ENCODE measurements at places on chromosomes 5 and 9. TPM values are rescaled to one million over a fixed set of nuclear protein-coding genes. Genes with fewer than 3 reads are reported as not detected.
A peak's percentile ranks its signal among the peaks of the same experiment; 100 is the strongest.

GRCh38 chr5:67200809-67201562 lies 4.4 kb upstream of the CD180 start:
- no peak for DNase-seq
- H3K27ac ChIP-seq = no peak overlapping the region
- H3K4me3 ChIP-seq = no peak overlapping the region
- no peaks in the 10 kb centered on the region for H3K27me3 ChIP-seq

- H3K27ac ChIP-seq = no peak overlapping the region
- no peaks in the 10 kb centered on the region for H3K36me3 ChIP-seq
- H3K4me3 ChIP-seq = no peak overlapping the region
- no peaks in the 10 kb centered on the region for H3K27me3 ChIP-seq
- H3K4me1 ChIP-seq = peaks cover 5% of the 10 kb centered on the region
These were observed 81.5 kb downstream of the GALNT10 start for GRCh38 chr5:154271936-154272514.

DNA sequence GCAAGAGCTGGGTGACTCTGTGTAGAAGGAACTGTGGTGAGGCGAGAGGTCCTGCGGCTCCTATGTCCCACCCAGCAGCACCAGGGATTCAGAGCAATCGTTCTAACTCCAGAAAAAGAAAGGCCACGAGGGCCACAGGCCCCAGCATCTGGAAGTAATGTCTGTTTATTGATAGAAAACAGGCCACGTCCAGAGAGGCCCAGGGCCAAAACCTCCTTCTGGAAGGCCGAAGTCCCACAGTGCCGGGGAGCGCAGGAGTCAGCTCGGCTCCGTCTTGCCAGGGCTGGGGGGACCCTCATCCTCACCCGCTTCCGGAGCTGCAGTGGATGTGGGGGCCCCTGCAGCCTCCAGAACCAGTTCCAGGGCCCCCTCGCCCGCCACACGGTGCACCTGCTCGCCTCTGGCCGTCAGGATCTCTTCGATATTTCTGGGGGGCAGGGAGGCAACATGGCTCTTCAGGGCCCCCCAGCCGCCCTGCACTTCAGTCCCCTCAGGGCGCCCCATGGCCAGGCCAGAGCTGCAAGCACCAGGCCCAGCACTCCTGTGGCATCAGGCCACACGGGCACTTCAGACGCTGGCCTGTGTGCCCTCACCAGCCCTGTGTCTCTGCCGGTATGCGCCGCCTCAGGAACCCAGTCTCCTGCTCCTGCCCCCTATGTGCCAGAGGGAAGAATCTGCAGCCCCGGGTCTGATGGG lies 1.6 kb downstream of the DNLZ start:
- H3K27me3 ChIP-seq = no peaks in the 10 kb centered on the region
- H3K4me3 ChIP-seq = no peak overlapping the region
- H3K36me3 ChIP-seq = no peaks in the 10 kb centered on the region
- no peak for DNase-seq
- H3K4me1 ChIP-seq = no peaks in the 10 kb centered on the region

GRCh38 chr9:129412814-129413536 lies 207.9 kb downstream of the C9orf50 start:
- H3K4me1 ChIP-seq = no peaks in the 10 kb centered on the region
- peak overlapping the region; percentile 73 for H3K4me3 ChIP-seq
- no peak overlapping the region for H3K27ac ChIP-seq
- no peak for DNase-seq

DNA sequence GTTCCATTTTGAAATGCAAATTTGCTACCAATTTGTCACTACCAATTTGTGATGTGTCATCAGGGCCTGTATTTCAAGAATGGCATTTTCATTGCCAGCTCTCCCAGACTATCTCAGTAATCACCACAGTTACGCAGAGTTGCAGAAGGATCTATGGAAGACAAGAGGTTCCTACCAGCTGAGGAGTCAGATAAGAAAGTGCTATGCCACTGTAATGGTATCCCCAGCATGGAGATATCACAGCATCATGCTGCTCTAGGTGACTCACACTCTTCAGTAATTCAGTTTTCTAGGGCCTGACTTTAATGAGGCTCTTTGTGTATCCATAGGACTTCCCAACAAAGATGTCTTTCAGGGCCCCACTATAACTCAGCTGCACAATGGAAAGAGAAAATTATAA lies 490.3 kb downstream of the ARHGEF28 start:
- H3K27ac ChIP-seq = no peak overlapping the region
- no peak for DNase-seq
- no peaks in the 10 kb centered on the region for H3K27me3 ChIP-seq
- no peak overlapping the region for H3K4me3 ChIP-seq
- H3K4me1 ChIP-seq = no peaks in the 10 kb centered on the region

DNA sequence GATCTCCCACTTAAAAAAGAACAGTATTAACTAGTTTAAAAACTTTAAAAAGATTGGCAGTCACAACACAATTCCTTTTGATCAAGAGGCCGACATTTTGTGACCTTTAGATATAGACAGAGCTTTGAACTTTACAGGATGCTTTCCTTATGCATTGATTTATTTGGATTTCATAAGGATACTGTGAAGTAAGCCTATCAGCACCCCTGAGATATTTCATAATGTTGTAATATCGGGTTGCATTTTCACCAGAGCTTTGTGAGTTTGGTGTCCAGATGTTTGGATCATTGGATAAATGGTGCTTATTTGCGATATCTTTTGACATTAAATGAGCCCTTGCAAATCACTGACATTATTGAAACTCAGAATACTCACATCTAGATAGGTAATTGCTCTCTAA lies 7.7 kb downstream of the PALM2AKAP2 start:
- no peaks in the 10 kb centered on the region for H3K27me3 ChIP-seq
- DNase-seq = no peak
- no peak overlapping the region for H3K4me3 ChIP-seq
- no peak overlapping the region for H3K27ac ChIP-seq
- H3K4me1 ChIP-seq = no peaks in the 10 kb centered on the region
- H3K36me3 ChIP-seq = no peaks in the 10 kb centered on the region

DNA sequence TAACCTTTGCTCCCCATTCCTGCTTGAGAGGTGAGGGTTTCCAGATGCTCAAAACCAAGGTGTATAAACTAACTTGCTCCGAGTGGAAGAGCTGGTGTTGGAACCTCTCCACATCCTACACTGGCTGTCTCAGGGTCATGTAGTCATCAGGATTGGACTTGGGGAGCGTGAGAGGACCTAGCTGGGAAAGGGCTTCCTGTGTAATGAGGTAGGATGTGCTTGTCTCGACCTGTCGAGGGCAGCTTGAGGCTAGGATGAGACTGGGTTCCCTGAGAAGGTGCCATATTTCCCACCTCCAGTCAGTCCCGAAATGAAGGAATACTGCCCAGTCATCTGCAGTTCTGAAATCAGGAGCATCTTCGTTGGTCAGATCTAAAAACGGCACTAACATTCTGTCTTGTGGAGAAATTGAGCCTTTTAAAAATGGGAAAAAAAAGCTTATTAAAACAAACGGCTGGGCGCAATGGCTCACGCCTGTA lies 1.3 kb downstream of the CCNI2 start:
- H3K36me3 ChIP-seq = no peaks in the 10 kb centered on the region
- peaks cover 16% of the 10 kb centered on the region for H3K27me3 ChIP-seq
- no peak overlapping the region for H3K27ac ChIP-seq
- DNase-seq = no peak
- no peaks in the 10 kb centered on the region for H3K4me1 ChIP-seq

DNA sequence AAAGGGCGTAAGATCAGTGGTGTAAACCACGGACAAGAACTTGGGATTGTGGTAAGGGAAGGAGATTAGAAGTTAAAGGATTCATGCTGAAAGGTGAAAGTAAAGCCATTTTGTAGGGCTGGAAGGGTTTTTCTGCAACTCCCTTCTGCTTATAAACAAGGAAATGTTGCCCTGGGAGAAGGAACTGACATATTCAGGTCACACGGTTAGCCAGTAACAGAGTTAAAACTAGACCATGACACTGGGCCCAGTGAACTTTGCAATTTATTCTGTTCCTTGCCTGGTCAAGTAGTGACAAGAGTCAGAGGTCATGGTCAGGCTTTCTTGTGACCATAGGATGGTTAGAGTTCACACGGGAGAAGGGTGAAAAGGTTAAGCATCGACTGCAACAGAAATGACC lies 323.3 kb downstream of the DMRT2 start:
- no peak for DNase-seq
- no peaks in the 10 kb centered on the region for H3K36me3 ChIP-seq
- no peaks in the 10 kb centered on the region for H3K27me3 ChIP-seq

DNA sequence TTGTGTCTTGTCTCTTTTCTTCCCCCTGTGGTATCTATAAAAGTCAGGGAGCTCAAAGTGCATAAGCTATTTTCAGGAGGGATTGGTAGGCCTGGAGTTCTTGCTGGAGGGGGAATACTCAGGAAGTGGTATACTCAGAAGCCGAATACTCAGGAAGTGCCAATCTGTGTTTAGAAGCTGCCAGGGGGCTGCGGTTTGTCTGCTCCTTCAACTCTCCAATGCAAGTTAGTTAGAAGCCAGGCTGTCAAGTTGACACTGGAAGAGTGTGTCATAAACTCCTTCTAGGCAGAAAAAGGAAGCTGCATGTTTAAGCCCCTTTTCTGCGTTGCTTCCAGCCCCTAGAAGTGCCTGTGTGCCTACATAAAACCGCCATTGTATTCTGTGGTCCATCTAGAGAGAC lies 366.5 kb downstream of the TAF11L14 start:
- H3K4me1 ChIP-seq = no peaks in the 10 kb centered on the region
- no peak overlapping the region for H3K27ac ChIP-seq
- DNase-seq = no peak
- H3K36me3 ChIP-seq = no peaks in the 10 kb centered on the region
- no peaks in the 10 kb centered on the region for H3K27me3 ChIP-seq

- H3K4me1 ChIP-seq = no peaks in the 10 kb centered on the region
- H3K27ac ChIP-seq = no peak overlapping the region
- no peaks in the 10 kb centered on the region for H3K27me3 ChIP-seq
- DNase-seq = no peak
- H3K36me3 ChIP-seq = no peaks in the 10 kb centered on the region
These were observed 33.4 kb upstream of the AGXT2 start for GRCh38 chr5:35081134-35081533.

- no peak overlapping the region for H3K27ac ChIP-seq
- no peaks in the 10 kb centered on the region for H3K4me1 ChIP-seq
These were observed 157.0 kb upstream of the RASEF start for GRCh38 chr9:83219924-83220438.

- no peaks in the 10 kb centered on the region for H3K27me3 ChIP-seq
- H3K27ac ChIP-seq = no peak overlapping the region
- H3K4me1 ChIP-seq = no peaks in the 10 kb centered on the region
- no peaks in the 10 kb centered on the region for H3K36me3 ChIP-seq
- H3K4me3 ChIP-seq = no peak overlapping the region
- no peak for DNase-seq
These were observed 39.6 kb downstream of the NRG2 start for GRCh38 chr5:140003519-140003918.

GRCh38 chr9:72038408-72038807 lies 22.0 kb downstream of the C9orf57 start:
- H3K27ac ChIP-seq = no peak overlapping the region
- H3K36me3 ChIP-seq = no peaks in the 10 kb centered on the region

DNA sequence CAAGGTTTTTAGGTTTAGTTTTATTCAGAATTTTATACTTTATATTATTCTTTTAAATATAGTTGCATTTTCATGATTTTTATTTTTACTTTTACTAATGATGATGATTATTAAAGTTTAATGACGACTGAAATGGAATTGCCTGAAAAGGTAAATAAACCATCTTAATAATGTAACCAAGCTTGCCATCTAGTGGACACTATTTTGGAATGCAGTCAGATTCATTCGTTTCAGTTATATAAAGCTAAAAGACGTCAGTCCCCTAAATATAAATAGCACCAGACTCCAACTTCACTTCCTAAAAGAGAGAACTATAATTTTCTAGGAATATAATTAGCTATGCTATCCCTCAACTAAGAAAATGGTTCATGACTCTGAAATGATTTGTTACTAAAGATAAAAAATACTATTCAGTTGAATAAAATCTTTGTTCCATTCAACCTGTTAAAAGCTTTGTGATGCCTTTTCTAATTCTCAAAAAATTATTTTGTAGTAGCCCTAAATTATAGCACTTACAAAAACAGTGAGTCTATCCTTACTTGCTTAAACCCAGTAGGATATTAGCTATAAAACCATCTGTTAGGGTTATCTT lies 19.9 kb downstream of the ABITRAM start:
- no peak for DNase-seq
- peaks cover 9% of the 10 kb centered on the region for H3K36me3 ChIP-seq
- H3K4me1 ChIP-seq = no peaks in the 10 kb centered on the region
- no peak overlapping the region for H3K4me3 ChIP-seq

DNA sequence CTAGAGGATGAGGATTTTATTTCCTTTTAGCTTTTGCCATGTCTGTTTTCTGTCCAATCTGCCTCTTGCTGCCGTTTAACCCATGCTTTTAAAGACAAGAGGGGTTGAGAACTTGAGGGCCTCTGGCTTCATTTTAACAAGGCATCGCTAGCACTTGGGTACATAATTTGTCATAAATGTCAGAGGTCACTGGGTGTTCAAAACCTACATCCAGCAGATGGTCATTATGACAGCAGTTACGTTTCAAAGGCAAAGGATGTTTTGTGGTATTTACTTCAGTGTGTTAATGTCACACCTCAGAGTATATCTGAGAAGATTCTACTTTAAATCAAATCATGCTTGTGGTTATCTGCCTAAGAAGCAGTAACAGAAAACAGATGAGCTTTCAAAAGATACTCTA lies 918.3 kb downstream of the NR2F1-AS1 start:
- H3K36me3 ChIP-seq = no peaks in the 10 kb centered on the region

SCGB3A2 gene
- 62.5 TPM for total RNA-seq

PCDHB8 gene
- total RNA-seq = 0.57 TPM

ITGA2 gene
- total RNA-seq = 3.2 TPM

FOXD4L4 gene
- 0.26 TPM for total RNA-seq

MSMP gene
- total RNA-seq = 0.97 TPM

PROB1 gene
- total RNA-seq = 3.4 TPM

PCDHB12 gene
- total RNA-seq = 2.3 TPM

PCAT7 gene
- total RNA-seq = 4.0 TPM

GDA gene
- 3.6 TPM for total RNA-seq

ADAMTS19 gene
- 20.3 TPM for total RNA-seq

PRSS3 gene
- not detected for total RNA-seq

LCN15 gene
- not detected for total RNA-seq

FAM81B gene
- not detected for total RNA-seq

All from H9 (cell line).